Esophagus muscularis mucosa (tissue), 4 donors: ENCODE measurements at places on chromosomes 5 and 9.

DNA sequence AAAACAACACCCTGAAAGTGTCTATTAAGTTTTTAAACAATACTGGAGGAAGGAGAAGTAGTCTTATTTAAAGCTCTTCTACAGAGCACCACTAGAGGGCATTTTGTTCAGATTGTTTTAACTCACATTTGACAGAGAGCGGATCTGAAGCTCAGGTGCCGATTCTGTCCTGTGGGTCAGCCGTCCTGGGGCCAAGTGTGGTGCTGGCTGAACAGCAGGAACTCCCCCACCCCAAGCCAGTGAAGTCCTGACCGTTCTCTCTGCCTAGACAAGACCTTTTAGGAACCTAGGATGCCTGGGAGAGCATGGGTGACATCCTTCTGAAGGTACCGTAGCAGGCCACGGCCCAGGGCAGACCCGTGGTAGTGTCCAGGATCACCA, 3.9 kb downstream of the EXOC3 start:
- DNase-seq = no peak

- no peak for DNase-seq
Observed at GRCh38 chr5:157912621-157913325, 53.8 kb upstream of the CLINT1 start.

DNA sequence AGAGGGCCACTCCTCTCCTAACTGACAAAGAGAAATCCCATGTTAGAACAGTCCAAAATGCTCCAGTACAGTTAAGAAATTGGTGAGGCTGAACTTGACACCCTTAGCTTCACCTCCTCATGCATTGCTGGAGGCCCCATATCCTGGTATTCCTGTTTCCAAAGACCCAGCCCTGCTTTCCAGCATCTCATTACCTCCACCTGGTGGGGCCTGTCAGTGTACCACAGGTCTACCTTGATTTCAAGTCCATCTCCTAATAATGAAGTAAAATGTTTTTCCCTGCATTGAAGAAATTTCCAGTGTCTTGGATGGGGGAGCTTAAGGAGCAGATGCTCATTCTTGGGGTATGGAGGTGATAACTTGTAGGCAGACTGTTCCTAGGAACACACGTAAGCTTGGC, 70.6 kb upstream of the S1PR3 start:
- DNase-seq = no peak

- DNase-seq = no peak
Observed at GRCh38 chr5:139394654-139395566, at the start of gene PROB1. PROB1 (minus strand) TSS chr5:139395104; CDS start chr5:139395081, 23 bp downstream.

- no peak for DNase-seq
Observed at GRCh38 chr5:86500947-86501346, 116.8 kb upstream of the COX7C start.

DNA sequence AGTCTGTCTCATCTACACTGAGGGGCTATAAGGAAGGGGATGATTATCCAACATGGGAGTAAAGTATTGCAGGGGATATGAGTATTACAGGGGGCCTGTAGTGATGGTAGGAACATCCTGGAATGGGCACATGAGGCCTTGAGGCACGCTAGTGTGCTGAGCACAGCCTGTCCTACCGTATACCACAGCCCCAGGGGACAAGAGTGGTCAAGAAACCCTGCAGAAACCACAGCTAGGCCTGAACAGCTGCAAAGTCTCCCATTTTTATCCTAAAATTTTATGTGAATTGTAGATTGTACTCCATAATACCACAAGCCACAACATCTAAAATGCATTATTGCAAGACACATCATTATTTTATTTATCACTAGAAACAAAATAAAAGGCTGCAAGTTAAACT, 136.3 kb upstream of the ASTN2 start:
- DNase-seq = no peak

- DNase-seq = no peak
Observed at GRCh38 chr9:12716823-12717600, 23.8 kb downstream of the TYRP1 start.

DNA sequence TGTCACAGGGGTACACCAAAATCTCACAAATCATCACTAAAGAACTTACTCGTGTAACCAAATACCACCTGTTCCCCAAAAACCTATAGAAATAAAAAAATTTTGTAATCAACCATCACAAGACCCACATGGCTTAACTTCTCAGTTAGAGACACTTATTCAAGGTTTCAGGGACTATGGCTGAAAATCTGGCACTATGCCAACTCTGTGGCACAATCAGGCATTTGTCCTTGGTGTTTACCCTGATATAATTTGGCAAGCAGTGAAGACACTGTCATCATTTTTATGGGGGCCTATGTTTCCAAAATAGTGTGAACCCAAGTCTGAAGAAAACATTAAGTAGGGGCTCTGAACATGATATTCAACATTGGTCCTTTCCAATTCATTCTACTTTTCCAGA, 59.0 kb downstream of the ZNF622 start:
- no peak for DNase-seq

GRCh38 chr5:40991168-40991980, 79.8 kb downstream of the MROH2B start:
- peak; percentile 94 for DNase-seq

DNA sequence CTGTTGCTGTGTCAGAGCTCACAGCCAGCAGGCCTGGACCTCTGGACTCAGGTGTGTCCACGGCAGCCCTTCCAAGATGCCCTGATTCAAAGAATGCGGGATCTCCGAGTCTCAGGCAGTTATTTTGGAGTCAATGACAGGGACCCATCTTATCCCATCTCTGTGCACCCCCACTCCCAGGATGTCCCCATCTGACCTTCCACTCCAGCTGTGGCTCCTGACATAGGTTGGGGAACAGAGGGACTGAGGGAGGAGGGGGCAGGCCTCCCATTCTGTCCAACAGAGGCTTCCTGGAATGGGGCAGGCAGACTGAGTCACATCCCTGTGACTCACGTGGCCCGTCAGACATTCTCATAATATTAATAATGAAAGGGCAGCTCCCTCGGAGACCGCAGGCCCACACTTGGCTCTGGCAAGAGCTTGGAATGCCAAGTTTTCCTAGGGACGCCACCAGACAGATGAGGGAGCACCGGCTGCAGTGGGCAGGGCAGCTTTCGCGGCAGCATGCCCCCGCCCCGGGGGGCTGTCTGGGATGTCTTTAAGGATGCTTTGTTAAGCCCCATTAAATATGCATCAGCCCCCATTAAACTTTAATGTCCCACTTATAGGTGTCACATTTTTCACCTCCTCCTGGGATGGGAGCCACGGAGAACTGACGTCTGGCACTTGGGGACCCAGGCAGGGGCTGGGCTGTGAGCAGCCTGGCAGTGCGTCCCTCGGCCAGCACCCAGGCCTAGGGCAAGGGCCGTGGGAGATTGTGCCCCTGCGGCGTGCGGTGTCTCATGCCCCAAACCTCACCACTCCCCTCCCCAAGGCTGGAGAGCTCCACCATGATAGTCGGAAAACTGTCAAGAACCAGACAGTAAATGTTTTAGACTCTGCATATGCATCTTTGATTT, 23.6 kb upstream of the FIBCD1 start:
- DNase-seq = no peak
